ENCODE measurements at places on chromosomes 3 and 15.

DNA sequence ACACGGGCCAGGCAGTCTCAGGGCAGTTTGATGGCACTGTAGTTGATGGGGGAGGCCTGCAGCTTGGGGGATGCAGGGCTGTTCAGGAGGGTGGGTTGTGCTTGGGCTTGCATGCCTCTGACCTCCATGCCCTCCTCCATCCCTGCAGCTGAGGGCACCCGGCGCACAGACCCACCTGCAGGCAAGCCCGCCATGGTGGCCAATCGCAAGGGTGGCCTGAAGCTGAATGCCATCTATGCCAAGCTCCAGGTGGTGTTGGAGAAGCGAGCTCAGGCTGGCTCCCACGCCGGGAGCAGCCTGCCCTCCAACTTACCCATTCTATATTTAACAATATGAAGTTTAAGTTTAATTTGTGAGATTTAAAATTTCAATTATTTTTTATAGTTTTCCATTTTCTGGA, 228.7 kb upstream of the DPH6 start:
- DNase-seq: no peak

DNA sequence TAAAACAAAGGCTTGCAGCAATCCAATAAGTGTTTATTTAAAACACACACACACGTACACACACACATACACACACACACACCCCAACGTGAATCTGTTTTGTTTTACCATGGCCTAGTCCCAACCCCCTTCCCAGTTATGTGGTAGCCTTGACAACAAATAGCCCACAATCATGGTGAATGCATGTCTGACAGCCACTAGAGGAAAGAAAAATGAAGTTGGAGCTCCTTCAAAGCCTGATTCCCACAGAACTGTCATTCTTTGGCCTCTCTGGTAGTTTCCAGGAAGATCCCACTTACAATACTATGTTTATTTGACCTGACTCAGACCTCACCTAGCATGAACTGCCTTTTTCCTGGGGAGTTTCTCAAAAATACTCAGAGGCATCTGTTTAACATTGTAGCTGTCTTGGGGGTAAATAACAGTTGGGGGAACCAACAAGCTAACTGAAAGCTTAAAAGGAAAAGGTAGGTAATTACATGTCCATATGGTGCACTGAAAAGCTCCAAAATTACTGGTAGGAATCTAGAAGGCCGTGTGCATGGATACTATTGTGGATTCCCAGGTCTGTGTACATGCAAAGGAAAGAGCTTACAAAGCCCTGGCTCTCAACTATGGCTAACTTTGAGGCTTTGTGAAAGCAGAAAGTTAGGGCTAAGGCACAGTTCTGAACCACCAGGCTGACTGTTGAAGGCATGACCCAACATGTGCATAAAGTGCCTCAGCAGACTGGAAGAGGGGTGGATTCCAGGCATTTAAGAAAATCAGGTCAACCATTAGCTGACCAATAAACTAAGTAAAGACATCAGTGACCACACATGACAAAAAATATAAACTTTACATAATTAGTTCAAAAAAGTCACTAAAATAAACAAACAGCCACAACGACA, 65.3 kb downstream of the FAIM start:
- DNase-seq: peak; percentile 62

DNA sequence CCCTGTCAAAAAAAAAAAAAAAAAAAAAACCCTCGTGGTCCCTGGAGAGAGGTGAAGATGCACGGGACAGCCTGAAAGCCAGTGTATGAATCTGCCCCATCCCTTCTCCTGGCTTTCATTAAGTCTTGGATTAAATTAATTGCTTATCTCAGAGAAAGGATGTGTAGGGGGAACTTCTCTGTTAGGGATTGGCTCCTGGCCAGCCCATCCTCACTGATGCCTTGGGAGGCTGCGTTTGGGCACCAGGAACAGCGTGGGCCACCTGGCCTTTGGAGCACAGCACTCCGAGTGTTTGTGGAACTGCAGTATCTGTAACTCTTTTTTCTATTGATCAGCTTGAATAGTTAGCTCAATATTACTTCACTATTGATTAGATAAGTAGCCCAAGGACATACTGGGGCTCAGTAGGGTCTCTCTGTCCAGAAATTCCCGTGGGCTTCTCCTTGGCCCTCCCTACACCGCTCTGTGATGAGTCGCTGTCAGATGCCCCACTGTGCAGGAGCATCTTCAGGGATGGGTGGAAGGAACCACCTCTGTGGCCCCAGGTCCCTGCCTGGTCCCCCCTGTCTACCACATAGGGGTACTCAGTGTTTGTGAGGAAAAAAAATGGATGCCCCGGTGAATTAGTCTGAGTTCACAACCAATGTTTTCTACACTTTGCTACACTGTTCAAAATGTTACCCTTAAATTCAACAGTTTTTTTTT, 2.0 kb downstream of the PXYLP1 start:
- no peak for DNase-seq

GRCh38 chr3:43768381-43768973, 77.7 kb downstream of the ABHD5 start:
- DNase-seq: no peak

DNA sequence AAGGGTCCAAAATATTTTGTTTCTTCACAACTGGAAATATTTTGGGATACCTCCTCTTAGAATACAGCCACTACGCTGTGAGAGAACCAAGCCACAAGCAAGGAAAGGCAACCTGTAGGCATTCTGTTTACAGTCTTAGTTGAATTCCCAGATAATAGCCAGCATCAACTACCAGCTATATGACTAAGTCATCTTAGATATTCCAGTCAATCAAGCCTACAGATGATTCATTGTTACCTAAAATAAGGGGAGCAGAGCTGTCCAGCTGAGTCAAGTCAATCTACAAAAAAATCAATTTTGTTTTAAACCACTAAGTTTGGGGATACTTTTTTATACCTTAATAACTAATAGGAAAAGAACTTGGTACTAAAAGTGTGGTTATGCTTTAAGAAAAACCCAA, 526.4 kb upstream of the DPPA4 start:
- DNase-seq: no peak

DNA sequence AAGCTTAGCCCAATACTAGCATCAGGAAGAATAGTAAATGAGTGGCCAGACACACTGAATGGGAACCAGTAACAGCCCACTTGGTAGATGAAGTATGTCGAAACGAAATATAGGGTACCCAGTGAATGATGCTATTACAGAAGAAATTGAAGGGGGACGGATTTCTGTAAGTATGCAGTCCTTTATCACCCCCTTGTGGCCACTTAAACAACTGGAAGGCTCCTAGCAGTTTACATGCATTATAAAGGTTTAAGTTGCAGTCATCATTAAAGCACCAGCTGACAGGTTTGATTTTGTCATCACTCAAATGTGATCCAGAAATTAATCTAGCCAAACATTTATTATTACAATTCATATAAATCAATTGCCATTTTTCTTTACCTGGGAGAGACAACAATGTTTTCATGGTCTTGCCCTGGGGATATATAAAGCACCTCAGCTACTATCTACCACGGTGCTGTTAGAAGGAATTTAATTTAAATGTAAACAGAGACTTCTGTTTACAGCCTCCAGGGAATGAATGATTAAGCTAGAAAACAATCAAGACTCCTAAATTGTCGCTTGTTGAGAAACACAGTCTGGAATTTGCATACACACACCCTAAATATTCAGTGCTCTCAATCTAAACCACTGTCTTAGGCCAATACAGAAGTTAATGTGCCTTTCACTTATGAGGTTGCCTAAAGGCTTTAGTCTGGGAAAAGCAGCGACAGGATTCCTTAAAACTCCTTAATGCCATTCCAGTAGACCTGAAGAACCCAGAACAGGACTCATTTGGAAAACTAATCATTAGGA, 7.8 kb downstream of the EIF1B start:
- DNase-seq: no peak

- DNase-seq: no peak
These were observed 267.3 kb downstream of the TLE3 start for GRCh38 chr15:69830430-69830829.

DNA sequence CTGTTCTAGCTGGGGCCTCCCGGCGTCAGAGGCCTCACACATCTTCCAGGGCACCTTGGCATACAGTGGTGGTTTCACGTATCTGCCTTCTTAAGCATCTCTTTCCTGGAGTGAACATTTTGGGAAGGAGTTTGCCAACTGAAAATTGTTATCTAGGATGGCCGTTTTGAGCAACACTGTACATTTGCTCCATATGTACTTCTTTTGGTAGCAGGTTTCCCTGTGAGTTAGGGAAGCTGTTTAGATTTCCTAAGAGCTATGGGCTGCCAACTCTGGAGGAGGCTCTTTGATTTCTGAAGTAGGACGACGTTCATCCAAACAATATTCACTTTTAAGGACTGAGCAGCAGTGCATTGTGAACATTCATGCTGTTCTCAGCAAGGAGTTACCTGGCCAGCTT, 665.9 kb downstream of the SQOR start:
- DNase-seq: no peak

DNA sequence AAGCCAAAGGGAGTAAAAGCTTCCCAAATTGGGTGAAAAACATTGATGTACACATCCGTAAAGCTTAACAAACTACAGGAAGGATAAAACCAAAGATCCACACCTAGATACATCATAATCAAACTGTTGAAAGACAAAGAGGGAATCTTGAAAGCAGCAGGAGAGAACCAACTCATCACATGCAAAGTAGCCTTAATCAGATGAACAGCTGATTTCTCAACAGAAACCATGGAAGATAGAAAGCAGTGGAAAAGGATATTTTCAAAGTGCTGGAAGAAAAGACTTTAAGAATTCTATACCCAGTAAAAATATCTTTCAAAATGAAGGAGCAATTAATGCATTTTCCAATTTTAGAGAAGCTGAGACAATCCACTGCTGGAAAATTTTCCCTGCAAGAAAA, 36.8 kb downstream of the CHRNA7 start:
- DNase-seq: no peak

- DNase-seq: no peak
These were observed 49.4 kb downstream of the ZNF280D start for GRCh38 chr15:56683908-56684307.

DNA sequence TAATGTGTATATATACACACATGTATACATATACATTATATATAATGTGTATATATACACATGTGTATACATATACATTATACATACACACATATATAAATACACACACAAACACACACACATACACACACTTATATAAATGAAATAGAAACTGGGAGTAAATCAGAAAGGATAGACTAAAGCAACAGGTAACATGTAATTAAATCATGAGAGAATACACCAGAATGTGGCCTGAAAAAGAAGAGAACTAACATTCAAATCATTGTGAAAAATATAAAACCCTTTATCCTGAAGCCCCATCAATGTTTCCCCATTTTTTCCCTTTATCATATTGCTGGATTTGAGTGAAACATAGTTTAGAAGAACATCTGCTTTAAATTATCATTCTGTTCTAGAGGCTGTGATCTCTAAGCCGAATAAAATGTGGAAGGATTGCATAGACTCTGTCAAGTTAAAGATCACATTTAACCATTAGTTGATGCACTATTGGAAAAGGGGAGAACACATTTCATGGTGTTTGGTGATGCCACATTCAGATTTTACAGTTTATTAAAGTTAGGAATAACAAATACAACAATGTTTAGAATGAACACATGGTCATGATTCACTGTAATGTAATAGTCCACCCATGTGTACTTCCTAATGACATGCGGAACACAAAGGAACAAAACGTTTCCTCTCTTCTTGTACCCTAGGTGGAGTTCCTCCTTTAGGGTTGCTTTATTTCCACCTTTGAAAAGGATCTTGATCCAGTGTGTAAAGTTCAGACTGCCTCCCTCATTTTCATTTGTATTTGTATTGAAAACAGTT, 12.5 kb upstream of the THRB start:
- DNase-seq: no peak

DNA sequence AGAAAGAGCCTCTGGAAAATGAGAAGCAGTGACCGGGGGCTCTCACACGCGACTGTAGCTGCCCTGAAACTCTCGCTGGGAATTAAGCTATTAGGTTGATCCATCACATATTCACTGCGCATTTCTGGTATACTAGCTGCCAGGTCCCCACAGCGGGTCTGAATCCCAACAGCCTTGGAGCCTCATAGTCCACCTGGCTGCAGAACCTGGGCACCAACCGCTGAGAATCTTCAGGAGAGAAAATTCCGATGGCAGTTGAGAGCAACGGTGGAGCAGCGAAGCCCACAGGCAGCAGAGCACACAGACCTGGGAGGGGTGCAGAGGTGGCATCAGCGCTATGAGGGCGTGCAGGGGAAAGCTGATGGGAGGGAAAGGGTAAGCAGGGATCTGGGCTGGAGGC, 75.1 kb downstream of the FAM174B start:
- no peak for DNase-seq

- no peak for DNase-seq
These were observed 18.6 kb downstream of the LRRN1 start for GRCh38 chr3:3817865-3818264.

DNA sequence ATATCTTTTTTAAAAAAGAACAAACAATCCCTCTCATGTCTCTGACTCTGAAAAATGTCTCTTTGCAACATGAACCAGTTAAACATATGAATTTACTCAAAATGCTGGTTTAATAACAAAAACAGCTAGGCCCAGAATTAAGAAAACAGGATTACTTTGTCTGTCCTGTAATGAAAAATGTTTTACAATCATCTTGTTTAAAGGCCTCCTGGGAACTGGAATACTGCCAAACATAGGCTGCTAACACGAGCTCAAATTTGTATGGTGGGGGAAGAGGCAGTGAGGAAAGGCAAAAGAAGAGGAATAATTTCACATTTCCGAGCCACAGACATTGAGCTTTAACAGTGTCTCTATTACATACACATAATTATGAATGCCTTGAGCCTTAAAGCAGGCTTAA, 61.7 kb upstream of the PPIB start:
- DNase-seq: peak; percentile 32

GRCh38 chr3:62167566-62168262, 205.6 kb downstream of the FEZF2 start:
- no peak for DNase-seq

GRCh38 chr3:119238363-119238762, 2.3 kb downstream of the B4GALT4 start:
- no peak for DNase-seq

DNA sequence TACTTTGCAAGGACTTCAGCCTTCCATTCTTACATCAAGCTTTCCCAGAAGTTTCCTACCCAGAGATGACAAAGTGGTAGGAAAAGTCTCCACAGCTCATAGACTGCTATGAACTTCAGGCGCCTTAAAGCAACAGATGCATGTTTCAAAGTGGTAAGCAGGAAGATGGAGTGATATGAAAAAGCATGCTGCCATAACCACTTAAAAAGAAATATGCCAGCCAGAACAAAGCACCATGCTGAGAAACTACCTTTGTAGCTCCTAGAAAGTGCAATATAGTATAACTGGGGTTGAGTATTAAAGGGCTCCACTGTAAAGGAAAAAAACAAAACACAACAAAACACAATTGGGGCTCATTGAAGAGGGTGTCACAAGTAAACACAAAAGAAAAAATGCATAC, 192.4 kb upstream of the STRIT1 start:
- no peak for DNase-seq

GRCh38 chr3:69499422-69499821, 113.5 kb upstream of the FRMD4B start:
- DNase-seq: no peak

GRCh38 chr3:30553641-30554316, 52.6 kb upstream of the TGFBR2 start:
- DNase-seq: peak; percentile 18

Measured in GM04503 (cell line).